ENCODE measurements at places on chromosomes 12 and 14. TPM values are rescaled to one million over a fixed set of nuclear protein-coding genes. Genes with fewer than 3 reads are reported as not detected.

CCDC88C gene
- 5.0 TPM for total RNA-seq

IL26 gene
- not detected for total RNA-seq

SLC22A17 gene
- 8.0 TPM for total RNA-seq

P2RX4 gene
- total RNA-seq, result 6.8 TPM

PTPRB gene
- 0.71 TPM for total RNA-seq

ARHGEF40 gene
- 20.7 TPM for total RNA-seq

NGB gene
- not detected for total RNA-seq

C3AR1 gene
- 0.14 TPM for total RNA-seq

RD3L gene
- total RNA-seq, result not detected

RBP5 gene
- not detected for total RNA-seq

MDGA2 gene
- total RNA-seq, result not detected

GRIN2B gene
- not detected for total RNA-seq

TEX52 gene
- total RNA-seq, result not detected

GPR162 gene
- 0.21 TPM for total RNA-seq

WNT1 gene
- not detected for total RNA-seq

TMEM132C gene
- total RNA-seq, result not detected

HOXC10 gene
- 19.6 TPM for total RNA-seq

SPX gene
- total RNA-seq, result 0.18 TPM

CEP128 gene
- 12.4 TPM for total RNA-seq

FGF23 gene
- total RNA-seq, result not detected

OR4K13 gene
- total RNA-seq, result not detected

RTN1 gene
- not detected for total RNA-seq

GALC gene
- 6.0 TPM for total RNA-seq

KCNH3 gene
- 0.25 TPM for total RNA-seq

STYK1 gene
- 3.7 TPM for total RNA-seq

SERPINA12 gene
- not detected for total RNA-seq

PROX2 gene
- not detected for total RNA-seq

AMN gene
- total RNA-seq, result 0.44 TPM

SLCO1B1 gene
- not detected for total RNA-seq

COX8C gene
- not detected for total RNA-seq

CLEC1A gene
- not detected for total RNA-seq

RNF10 gene
- 85.9 TPM for total RNA-seq

CLEC6A gene
- not detected for total RNA-seq

RIPK3 gene
- 7.9 TPM for total RNA-seq

GLIPR1L2 gene
- 0.41 TPM for total RNA-seq

Data from foreskin keratinocyte (primary cell).